ENCODE measurements at places on chromosomes 12 and 14.

DNA sequence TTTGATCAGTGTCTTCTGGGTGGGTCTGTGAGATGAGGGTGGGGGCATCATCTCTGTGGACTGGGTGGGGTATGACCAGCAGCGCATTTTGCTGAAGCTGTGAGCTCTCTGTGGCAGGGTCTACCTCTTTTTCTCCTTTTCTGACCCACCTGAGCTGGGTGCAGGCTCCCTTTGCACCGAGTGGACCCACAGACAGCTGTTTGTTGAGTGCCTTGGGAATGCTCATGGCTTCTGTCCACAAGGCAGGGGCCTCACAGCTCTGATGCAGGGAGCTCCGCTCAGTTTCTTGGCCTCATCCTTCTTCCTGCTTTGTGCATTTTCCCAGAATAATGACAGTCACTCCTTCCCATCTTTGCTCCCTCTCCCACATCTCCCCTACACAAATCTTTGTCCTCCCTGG lies 380.6 kb downstream of the DPF3 start:
- DNase-seq: no peak

DNA sequence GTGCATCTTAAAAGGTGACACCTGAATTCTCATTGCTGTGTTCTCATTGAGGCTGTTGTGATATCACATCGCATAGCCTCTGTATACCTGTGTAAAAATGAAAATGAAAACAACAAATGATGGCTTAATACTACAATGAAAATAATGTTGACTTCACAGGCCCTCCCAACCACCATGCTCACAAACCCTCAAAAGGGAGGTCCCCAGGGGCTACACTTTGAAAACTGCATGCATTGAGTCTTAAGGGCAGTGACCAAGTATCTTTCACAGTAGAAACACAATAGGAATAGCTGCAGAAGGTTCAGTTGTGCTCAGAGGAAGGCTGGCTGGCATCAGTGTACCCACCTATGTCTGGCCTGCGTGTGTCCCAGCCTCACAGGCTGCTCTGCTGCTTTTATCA lies 27.6 kb upstream of the KCNK13 start:
- peak; percentile 85 for DNase-seq

- DNase-seq: no peak
These were observed 7.7 kb downstream of the GPR33 start for GRCh38 chr14:31480156-31480555.

DNA sequence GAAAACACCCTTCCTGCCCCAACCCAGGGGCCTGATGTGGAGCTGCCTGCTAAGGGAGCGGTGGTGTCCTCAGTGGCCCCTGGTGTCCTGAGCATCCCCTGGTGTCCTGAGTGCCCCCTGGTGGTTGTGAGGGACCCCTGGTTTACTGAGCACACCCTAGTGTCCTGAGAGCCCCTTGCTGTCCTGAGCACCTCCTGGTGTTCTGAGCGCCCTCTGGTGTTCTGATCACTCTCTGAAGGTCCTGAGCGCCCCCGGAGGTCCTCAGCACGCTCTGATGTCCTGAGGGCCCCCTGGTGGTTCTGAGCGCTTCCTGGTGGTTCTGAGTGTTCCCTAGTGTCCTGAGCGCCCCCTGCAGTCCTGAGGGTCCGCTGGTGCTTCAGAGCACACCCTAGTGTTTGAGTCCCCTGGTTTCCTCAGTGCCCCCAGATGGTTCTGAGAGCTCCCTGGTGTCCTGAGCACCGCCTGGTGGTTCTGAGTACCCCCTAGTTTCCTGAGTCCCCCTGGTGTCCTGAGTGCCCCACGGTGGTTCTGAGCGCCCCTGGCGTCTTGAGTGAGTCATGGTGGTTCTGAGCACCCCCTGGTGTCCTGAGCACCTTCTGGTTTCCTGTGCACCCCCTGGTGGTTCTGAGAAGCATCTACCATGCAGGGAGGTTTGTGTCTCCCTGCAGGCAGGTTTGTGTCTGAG lies 1004.2 kb downstream of the TMEM121 start:
- DNase-seq: no peak

DNA sequence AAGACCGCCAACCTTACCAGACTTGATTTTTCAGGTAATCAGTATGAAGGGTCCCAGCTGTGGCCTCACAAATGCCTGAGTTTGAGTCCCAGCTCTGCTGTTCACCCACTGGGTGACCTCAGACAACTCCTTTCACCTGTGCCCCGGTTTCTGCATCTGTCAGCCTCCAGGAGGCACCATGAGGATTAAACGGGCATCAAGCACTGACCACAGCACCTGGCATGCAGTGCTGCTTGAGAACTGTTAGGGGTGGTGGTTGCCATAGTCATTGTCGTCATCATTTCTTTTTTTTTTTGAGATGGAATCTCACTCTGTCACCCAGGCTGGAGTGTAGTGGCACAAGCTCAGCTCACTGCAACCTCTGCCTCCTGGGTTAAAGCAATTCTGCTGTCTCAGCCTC lies 57.9 kb downstream of the PHETA1 start:
- no peak for DNase-seq

DNA sequence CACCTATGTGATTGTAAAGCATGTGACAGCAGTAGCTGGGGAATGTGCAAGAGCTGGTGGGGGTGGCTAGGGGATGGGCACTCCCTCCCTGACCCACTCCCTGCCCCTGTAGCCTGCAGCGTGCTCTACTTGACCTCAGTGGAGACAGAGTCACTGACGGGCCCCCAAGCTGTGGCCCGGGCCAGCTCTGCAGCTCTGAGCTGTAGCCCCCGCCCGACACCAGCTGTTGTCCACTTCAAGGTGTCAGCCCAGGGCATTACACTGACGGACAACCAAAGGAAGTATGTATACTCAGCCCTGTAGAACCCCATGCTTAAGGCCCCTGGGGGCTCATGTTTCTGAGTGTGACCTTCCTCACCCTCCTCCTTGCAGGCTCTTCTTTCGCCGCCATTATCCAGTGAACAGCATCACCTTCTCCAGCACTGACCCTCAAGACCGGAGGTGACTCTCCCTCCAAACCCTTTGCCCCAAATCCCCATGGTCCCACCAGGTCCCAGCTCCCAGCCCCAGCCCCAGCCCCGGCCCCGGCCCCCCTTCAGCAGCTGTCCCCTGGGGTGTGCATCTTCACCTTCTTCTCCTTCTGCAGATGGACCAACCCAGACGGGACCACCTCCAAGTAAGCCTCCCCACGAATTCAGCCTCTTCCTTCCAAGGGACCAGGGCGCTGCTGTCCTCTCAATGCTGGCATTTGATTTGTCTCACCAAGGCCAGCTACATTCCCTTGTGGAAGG lies 13.3 kb downstream of the TNS2 start:
- no peak for DNase-seq

DNA sequence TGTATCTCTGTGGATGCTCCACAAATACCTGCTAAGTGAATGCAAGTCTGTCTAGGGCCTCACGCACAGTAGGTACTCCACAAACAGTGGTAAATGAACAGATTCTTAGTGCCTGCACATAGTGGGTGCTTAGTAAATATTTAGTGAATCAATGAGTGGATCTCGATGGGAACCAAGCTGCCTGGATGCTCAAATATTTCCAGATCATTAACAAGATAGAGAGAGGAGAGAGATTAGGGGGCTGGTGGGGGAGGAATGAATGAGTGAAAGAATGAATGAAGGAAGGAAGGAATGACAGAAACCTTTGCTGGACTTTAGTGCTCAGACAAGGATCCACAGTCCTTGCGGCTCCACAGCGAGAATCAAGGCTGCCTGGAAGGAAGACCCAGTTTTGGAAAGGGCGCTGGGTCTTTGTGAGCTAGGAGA lies 118.2 kb downstream of the SCARB1 start:
- no peak for DNase-seq
